H7 (cell line): ENCODE measurements at places on chromosomes 2 and 18.

GRCh38 chr18:3871687-3872086 is 421.7 kb downstream of the TGIF1 start:
- no peak for DNase-seq

DNA sequence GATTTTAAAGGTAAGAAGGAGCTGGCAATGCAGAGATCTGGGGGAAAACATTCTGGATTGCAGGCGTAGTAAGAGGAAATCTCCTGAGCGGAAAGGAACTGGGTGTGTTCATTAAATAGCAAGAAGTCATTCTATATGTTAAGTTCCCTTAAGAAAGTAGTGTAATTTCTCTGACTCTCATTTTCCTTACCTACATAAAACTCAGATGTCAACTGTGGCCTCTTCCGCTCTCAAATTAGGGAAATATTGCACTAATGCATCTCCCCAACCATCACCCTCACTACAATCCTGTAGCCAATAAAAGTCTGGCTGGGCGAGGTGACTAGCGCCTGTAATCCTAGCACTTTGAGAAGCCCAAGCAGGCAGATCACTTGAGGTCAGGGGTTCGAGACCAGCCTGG is 89.0 kb upstream of the CDC42EP3 start:
- DNase-seq: no peak

DNA sequence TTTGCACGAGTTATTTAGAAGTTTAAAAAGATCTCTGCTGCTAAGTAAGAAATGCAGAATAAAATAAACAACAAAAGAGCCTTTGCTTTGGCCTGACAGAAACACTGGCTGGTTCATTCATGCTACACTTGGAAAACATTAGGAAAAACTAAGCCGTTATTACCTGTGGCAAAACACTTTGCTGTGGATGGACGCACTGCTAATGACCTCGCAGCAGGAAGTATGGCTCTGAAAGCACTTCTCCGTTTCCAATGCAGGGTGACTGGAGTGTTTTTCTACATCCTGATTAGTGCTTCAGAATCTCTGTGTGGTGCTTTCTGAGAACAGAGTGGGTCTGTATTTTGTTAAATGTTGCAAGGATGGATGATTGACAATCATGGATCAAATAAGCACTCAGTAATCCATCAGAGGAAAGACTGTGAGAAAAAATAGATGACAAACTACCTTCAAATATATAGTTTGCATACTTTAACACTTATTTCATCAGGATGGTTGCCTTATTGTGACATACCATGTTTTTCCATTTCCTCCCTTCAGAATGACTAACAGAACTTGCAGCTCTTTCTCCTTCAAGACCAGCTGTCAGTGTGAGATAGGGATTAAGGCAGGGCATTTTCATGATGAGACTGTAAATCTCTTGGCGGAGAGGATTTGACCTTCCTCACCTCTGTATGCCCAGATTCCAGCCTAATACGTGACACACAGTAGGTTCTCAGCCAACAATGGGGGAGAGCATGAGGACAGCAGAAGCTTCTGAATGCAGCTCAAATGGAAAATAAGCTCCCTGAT is 38.0 kb downstream of the LINC00305 start:
- no peak for DNase-seq

DNA sequence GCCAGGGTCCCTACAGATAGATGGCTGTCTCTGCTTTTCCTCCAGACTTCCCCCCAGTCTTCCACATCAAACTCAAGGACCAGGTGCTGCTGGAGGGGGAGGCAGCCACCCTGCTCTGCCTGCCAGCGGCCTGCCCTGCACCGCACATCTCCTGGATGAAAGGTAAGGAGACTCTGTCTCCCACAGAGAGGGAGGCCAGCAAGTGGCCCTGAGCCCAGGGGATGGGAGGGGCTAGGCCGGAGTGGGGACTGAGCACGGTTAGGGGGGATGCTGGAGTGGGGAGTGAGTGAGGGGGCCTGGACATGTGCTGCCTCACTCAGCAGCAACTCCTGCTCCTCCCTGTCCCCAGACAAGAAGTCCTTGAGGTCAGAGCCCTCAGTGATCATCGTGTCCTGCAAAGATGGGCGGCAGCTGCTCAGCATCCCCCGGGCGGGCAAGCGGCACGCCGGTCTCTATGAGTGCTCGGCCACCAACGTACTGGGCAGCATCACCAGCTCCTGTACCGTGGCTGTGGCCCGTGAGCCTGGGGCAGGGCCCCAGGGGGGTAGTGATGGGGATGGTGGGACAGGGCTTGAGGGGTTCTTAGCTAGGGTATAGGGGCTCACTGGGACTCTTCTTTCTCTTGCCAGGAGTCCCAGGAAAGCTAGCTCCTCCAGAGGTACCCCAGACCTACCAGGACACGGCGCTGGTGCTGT is 10.4 kb upstream of the GMPPA start:
- DNase-seq: peak; percentile 55

DNA sequence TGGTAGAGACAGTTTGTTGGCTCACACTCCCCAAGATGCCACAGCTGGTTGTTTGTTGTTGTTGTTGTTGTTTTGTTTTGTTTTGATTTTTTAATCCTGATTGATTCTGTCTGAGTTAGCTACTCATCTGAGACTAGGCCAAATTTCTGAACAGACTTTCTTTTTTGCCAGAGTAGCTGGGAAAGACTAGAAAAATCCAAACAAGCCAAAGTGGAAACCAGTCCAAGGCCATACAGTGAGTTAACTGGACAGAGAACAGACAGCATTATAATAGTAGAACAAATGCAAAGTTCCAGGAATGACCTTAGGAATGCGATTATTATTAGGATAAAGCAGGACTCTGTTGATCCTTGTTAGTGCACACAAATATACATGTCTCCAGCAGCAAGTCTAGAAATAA is 43.8 kb upstream of the CYP26B1 start:
- no peak for DNase-seq

DNA sequence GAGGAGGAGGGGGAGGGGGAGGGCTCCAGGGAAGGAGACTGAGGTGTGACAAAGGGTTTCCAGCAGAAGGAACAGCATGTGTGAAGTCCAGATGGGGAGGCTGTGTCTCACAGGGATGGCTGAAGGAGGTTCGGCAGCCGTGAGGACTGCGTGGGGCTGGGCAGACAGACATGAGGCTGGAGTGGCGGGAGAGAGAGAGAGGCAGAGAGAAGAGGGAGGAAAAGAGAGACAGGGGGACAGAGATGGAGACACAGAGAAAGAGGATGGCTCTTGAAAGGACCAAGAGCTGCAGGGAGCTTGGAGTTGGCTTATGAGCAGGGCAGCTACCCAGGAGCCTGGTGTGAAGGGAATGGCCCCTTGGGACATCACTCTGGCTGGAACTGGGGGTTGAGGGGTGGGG is 138.9 kb upstream of the ASB18 start:
- DNase-seq: no peak

GRCh38 chr18:62354151-62354550 is 29.0 kb downstream of the TNFRSF11A start:
- peak; percentile 32 for DNase-seq

DNA sequence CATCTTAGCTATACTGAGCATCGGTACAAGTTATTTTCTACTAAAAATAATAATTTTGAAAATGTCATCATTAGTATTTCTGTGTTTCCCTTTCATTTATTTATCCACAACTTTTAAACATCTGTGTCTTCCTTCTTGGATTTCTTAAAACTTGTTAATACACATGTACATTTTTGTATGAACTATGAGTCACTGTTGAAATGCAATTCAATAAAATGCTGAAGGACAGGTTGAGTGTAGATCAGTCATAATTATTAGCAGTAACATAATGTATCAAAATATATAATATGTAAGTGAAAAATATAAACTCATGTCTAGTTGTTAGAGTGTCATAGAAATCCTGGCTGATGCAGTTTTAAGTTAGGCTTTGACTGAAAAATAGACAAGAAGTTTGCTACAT is 115.9 kb downstream of the MEIS1 start:
- no peak for DNase-seq

DNA sequence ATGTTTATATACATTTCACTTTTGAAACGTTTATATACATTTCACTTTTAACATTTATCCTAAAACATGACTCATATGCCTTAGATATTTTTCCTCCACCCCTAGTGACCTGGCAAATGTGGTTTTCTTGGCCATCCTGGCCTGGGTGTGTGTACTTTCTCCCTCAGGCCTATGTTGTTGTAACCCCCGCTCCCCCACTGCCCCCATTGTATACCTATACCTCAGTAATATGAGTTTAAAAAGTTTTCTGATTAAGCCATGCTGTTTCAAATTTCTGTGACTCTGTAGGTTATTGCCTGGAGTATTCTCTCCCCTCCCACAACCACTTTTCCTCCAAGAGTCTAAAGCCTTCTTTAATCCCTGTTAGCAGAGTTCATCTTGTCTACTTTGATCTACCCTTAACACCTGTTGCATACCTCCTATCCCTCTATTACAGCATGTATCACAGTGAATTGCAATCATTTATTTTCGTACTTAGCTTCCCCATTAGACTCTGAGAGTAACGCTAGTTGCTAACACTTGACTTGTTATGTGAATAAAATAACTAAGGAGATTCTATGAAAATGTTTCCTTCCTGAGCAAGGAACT is 67.9 kb downstream of the LCLAT1 start:
- no peak for DNase-seq

GRCh38 chr2:240819126-240819857 is 727 bp downstream of the KIF1A start:
- peak; percentile 92 for DNase-seq

- no peak for DNase-seq
These were observed 826.9 kb downstream of the DCDC2C start for GRCh38 chr2:4530231-4530630.
